ENCODE measurements at places on chromosomes 16 and 17. TPM values are rescaled to one million over a fixed set of nuclear protein-coding genes. Genes with fewer than 3 reads are reported as not detected.

Gene HOXB3
- 17.2 TPM for total RNA-seq

- no peak for DNase-seq
Observed at GRCh38 chr16:22181843-22182242, 19.5 kb downstream of the SDR42E2 start.

GRCh38 chr17:40659911-40660310, 5.1 kb downstream of the KRT222 start:
- DNase-seq: no peak

- DNase-seq: no peak
Observed at GRCh38 chr17:52155301-52155700, 3.2 kb downstream of the CA10 start.

Gene OR1A2
- not detected for total RNA-seq

Gene PRSS33
- total RNA-seq: 0.23 TPM

Gene SLFN14
- total RNA-seq: not detected

GRCh38 chr17:33987162-33987561, 267.9 kb upstream of the CCL2 start:
- DNase-seq: no peak

DNA sequence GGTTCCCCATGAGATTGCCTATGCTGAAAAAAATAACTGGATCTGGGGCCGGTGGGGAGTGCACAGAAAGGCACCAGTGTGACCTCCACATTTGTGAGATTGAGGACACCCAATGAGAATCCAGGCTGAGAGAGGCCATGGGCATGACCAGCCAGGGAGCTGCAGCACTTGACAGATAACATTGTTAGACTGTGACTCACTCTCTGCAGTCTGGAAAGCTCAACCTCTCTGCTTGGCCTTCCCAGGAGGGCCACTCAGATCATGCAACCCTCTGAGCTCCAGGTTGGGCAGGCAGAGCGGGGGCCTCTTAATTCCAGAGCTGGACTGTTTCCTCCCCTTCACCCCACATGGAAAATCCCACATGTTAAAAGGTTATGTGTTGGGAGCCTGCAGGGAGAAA, 30.1 kb downstream of the FZD2 start:
- DNase-seq: peak; percentile 93

GRCh38 chr16:48907906-48908634, 298.1 kb upstream of the N4BP1 start:
- no peak for DNase-seq

DNA sequence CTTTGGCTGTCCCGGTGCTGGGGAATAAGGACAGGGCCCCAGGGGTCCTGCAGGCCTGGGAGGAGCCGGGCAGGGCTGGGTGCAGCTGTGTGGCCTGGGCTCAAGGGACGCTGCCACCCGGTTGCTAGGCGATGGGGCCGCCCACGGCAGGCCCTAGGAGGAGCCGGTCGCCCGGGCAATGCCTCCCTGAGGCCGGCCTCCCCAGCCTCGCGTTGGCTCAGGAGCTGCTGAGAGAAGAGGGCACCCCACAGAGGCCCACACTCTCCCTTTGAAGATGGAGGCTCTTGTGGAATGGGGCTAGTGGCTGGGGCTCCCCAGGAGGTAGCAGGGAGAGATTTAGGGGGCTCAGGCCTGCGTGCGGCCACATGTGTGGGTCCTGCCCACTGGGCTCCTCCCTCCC, at the start of gene CIBAR2:
TSS of gene CIBAR2 (minus strand) at position 109 of the 400 bp plus-strand sequence. CDS start 120 bp downstream, outside the sequence.
- peak; percentile 18 for DNase-seq

DNA sequence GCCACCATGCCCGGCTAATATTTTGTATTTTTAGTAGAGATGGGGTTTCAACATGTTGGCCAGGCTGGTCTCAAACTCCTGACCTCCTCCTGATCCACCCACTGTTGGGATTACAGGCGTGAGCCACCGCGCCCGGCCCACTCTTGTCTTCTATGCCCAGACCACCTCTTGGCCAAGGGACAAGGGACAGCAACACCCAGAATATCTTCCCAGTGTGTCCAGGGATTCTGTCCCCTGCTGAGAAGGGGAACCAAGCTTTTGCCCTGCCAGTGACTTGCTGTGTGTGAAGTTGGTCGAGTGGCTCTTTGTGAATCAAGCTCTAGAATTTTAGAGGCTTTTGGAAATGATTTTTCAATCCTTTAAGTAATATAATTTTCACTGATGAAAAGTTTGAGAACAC, 1.7 kb upstream of the MPO start:
- no peak for DNase-seq

DNA sequence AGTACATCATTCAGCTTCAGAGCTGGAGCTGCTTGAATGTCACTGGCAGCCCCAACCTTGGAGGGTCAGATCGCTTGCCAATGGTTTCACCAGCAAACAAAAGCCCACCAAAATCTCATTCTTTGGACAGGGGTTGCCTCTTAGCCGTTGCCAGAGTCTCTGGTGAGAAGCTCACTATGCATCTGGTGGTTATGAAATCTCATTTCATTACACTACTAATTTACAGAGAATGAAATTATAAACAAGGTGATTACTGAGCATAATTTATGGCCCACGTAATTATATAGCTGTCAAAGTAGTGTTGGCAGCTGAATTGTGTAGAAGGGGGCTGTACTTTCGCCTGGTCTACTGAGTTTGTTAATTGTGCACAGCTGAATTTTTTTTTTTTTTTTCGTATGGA, 688.9 kb upstream of the KIF2B start:
- DNase-seq: no peak

DNA sequence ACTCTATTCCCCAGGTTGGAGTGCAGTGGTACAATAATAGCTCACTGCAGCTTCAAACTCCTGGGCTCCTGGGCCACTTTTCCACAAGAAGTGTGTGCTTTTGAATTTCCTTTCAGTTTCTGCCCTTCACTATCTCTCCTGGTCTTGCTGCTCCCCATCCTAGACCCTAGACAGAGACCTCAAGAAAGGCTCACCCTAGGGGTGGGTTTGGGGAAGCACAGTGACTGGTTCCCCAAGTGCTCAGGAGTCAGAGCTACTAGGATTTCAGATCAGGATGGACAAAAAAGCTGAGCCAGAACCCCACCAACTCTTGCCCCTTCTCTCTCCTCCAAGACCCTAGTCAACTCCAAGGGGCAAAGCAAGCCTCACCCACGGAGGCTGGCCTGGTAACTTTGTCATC, 1.6 kb upstream of the SEBOX start:
- no peak for DNase-seq

DNA sequence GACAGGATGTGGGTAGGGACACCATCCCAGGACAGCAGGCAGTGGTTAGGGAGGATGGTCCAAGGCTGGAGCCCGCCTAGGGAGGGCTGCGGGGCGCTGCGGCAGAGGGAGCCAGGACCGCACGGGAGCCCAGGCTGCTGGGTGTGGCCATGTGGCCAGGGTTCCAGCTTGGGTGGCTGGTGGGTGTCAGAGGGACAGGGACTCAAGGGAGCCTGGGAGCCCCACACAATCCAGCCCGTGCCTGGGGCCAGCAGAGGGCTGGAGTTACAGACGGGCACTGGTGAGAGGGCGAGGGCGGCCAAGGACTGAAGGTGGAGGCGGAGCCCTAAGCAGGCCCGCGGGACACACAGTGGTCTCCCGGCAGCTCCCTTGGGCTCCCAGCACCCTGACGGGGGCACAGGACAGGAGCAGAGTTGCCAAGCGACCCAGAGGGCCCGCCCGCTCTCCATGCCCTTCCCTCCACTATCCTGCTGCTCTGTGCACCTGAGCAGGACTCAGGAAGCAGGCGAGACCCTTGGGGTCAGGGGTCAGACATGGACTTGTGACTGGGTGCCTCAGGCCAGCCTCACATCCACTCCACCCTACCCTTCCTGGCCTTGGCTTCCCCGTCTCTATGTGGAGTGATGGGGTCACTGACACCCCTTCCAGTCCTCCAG, 7.1 kb downstream of the MRPL28 start:
- DNase-seq: no peak

Gene CHRNE
- total RNA-seq: 0.23 TPM

DNA sequence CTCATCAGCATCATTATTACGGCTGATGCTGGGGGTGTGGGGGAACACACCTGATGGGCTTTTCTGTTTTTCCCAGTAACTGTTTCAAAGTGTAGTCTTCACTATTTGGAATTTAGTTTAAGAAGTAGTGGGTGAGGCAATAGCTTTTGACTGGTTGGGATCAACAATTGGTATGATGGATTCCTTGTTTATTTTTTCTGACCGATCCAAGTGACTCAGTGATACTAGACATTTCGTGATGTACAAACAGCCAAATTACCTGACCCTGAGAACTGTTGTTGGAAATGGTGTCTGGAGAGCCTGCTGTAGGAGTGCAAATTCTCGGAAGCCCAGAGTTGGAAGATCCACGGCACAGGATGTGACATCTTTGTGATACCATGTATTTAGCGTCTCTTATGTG, 204.2 kb downstream of the PRKCA start:
- DNase-seq: no peak

DNA sequence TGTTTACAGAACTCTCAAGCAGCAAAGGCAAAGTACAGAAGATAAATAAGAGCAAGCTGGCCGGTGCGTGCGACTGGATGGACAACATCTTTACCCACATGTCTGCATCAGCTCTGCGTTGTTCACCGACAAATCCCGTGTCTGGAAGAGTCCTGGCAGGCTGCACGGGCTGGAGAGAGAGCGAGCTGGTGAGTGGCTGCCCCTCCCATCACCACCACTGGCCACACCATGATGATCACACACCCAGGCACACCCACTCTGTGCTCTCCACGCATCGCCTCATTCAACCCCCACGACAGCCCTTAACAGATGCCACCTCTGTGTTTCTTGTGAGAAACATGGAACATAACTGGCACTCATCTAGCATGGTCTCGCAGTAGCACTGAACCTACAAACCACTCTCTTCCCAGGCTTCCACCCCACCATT, 59.2 kb downstream of the ANKRD11 start:
- DNase-seq: no peak

- no peak for DNase-seq
Observed at GRCh38 chr16:19745286-19746010, 27.4 kb downstream of the IQCK start.

DNA sequence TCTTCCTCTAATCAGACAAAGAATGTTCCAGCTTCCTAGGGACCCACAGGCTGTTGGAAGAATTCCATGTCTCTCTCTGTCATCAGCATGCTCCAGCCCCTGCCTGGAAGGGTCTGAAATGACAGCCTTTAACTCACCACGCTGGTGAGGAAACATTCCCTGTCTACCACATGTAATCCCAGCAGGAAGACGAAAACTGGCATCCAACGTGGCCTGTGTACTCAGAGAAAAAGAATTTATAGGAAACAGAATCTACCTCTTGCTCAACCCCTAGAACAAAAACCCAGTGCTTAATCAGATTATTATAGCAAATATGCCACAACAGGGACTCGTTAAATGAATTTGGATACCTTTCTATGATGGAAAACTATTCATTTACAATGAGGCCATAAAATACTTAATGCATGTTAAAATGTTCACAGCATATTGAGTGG, 147.3 kb upstream of the FOXF1 start:
- DNase-seq: no peak

DNA sequence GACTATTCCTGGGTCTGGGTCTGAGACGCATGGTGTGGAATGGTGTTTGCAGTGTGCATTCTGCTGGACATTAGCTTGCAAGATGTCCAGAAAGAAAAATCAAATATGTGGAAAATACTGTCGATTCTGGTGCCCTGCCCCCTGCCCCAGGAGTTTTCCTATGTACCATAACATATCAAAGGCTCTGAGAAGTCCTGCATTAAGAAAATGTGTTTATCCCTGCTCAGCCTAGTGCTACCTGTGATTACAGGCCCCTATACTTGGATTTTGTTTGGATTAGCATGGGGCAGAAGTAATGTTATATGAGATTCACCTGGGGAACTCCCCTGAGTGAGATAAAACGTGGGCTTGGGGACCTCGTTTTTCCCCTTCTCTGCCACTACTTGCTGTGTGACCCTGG, 325.0 kb downstream of the CBLN1 start:
- DNase-seq: no peak

DNA sequence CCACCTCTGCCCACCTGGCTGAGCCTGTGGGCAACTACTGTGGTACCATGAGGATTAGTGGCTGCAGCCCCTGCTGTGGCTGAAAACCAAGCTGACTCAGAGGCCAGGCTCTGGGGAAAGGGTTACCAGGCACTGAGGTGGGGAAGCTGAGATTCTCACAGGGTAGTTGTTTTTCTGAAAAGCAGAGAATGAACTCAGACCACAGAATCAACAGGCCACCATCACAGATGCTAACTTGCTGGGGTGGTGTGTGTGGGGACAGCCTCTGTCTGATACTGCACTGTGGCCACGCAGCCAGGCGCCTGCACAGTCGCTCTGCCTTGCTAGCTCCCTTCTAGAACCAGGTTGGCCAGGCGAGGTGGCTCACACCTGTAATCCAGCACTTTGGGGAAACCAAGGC, 28.8 kb downstream of the NPLOC4 start:
- DNase-seq: no peak

Gene KRT10
- 49.4 TPM for total RNA-seq

DNA sequence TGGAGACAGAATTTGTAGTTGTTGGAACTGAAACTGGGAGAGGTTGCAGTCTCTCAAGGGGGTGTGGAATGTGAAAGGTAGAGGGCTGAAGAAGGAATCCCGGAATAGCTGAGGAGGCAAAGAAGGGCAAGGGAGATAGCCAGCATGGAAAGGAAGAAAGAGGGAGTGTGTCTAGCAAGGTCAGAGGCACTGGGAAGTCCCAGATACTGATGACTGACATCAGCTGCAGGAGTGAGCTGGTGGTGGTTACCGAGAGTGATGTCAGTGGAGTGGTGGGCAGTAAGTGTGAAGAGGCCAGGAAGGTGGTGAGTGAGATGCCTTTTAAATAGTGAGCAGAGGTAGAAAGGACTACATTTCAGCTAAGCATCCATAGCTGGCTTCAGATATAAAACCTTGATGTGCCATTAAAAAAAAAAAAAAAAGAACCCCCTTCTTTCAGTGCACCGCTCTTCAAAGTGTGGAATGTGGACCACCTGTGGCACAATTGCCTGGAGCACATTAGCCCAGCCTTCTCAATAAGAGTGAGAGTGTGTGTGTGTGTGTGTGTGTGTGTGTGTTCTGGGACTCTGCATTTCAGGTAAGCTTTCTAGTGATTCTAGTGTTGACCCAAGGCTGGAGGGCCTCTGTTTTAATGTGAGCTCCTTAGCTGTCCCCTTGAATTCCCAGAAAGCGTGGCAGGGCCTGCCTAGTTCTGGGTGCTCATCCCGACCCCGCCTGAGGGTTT, 8.5 kb downstream of the PRMT7 start:
- DNase-seq: no peak

Data from PC-9 (cell line).